Dorsolateral prefrontal cortex (tissue), 122 donors: ENCODE measurements at places on chromosomes 7 and 10. TPM values are rescaled to one million over a fixed set of nuclear protein-coding genes. Genes with fewer than 3 reads are reported as not detected.

DNA sequence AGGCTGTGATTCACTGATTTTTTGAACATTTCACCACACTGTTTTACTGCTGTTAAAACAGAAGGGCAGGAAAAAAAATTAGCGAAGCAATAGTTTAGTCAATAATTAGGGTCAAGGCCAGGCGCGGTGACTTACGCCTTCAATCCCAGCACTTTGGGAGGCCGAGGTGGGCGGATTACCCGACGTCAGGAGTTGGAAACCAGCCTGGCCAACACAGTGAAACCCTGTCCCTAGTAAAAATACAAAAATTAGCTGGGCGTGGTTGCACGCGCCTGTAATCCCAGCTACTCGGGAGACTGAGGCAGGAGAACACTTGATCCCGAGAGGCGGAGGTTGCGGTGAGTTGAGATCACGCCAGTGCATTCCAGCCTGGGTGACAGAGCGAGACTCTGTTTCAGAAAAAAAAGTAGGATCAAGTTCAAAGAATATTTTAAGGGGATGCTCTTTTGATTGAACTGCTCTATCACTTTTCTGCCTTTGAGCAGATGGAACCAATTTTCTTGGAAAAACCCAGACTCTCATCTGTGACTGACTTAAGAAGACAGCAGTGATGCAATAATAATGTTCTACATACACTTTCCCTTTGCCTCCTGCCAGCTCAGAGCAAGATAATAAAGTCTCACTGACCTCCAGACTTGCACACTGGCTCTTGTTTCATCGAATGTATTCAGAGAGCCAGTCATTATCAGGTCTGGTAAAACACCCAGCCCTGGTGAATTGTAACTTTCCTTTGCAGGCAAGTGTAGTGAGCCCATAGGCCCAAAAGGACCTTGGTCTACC lies 1.6 kb upstream of the PPA1 start:
- no peak for DNase-seq

The GIMAP5 gene
- 6.9 TPM for total RNA-seq

DNA sequence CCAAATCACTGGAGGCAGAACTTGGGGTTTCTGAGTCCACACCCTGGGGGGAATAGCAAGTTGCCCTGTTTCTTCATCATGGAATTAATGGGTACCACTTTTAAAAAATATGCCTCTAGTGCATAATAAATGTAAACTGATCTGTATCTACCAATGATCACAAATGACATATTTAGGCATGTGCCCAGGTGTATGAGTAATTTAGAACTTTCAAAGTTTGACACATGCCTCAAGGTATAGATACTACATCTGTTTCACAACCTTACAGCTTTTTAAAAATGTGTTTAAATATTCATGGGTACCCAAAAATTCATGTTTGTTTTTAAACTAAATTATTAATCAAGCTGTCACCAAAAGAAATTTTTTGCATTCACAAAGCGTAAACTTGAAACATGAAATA lies 226.0 kb downstream of the KIAA1217 start:
- no peak for DNase-seq

The ACHE gene
- total RNA-seq = 27.2 TPM

DNA sequence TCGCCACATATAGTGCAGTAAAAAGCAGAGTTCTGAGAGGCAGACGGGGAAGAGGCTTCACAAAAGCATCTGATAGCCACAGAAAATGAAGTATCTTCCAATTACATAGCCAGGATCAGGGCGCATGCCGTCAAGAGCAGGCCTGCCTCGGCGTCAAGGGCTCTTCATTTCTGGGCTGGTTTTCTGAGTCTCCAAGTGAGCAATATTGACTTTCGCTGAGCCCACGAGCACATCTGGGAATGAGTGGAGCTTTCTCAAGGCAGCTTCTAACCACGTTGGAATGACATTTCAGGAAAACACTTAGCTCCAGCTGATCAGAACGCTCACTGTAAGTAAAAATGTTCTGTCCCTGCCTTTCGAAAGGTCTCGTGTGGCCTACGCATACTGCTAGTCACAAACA lies 51.9 kb downstream of the CLRN3 start:
- DNase-seq = no peak

DNA sequence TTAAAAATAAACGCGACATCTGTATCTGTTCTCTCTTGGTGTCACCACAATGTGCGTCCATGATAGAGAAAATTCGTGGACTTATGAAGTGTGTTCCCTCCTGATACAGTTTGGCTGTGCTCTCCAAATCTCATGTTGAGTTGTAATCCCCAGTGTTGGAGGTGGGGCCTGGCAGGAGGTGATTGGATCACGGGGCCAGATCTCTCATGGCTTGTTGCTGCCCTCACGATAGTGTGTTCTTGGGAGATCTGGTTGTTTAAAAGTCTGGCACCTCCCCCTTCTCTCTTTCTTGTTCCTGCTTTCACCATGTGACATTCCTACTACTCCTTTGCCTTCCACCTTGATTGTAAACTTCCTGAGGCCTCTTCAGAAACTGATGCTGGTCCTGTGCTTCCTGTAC lies 229.4 kb upstream of the MYO3A start:
- no peak for DNase-seq

DNA sequence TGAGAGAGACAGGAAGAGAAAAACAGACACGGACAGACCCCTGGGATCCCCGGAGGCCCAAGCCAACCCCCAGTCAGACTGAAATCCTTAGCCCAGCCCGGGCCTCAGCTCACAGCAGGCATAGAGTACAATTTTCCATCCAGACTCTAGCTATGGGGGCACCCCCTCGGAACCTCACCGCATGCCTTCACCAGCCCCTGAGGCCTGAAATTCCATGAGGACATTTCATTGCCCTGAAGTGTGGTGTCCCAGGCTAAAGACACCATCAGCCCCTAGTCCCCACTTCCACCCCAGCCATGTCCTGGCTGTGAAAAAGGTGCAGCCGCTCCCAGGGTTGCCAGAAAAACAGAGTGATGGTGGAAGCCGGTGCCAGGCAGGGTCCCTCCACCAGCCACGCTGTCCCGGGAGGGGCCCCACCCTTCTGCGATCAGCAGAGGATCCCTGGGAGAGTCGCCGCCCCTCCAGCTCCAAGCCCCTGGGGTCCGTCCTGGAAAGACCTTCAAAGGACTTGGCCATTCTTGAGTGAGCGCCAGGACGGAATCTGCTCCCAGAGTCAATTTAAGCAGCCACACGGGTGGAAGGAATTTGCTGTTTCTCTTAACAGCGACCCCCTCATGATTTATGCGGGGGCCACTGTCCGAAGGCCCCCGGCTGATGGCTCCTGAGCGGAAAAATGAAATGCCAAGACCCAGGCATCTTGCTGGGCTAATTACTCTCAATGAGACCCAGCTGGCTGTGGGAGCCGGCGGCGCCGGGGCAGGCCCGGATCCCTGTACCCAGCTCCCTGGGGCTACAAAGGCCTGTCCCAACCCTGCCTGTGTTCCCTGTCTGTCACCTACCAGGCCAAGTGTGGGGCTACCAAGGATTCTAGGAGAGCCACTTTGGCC lies 23.2 kb downstream of the MYL10 start:
- DNase-seq = no peak

DNA sequence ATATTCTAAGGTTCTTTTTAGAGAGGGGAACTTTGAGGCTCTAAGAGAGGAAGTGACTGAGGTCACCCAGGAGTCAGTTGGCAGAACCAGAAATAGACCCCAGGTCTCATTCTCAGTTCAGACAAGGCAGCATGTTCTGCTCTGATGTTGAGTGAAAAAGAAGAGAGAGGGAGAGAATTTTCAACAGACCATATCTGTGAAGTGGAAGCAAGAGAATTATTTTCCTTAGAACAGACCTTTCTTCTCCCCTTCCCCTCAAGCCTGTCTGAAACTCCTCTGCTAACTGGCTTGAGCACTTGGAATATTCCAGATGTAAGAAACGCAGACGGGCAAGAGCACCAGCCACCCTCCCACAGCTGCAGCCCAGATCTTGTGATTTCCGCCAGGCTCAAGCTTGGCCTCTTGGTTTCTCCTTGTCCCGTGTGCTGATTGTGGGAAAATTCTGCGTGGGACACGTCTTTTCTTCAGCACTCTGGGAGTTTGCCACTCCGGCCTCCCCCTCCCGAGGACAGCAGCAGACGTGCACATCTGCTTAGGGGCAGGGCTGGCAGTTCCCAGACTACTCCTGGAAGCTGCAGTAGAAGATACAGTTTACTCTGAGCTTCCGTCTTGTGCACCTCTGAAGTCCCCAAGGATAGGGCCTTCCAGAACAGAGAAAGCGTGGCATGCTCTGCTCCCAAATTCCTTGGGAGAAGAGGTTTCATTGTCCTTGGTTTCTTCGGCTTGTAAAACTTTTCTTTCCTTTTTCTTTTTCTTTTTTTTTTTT lies 22.7 kb upstream of the IKZF1 start:
- DNase-seq = no peak

- DNase-seq = no peak
Measured at GRCh38 chr7:1523208-1523607, 7.3 kb upstream of the MAFK start.
